Astrocyte of the spinal cord (primary cell): ENCODE measurements at places on chromosomes 12 and 14.
A peak's percentile ranks its signal among the peaks of the same experiment; 100 is the strongest.

DNA sequence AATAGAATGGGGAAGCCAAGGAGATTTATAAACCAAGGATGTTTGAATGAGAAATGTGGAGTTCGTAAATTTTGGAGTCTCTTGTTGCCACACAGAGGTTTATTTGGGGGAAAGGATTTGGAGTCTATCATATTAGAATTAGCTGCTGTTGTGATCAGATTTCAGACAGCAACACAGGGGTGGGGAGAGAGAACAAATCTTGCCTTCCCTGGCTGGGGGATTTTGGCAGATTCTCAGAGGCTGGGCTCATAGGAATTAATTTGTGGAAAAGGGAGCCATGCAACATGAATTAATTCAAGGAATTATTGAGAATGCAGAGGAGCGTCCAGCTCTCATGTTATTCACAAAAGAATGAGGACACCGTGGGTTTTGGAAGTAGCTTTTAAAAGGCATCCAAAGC lies 73.9 kb upstream of the PRMT8 start:
- no peak for DNase-seq

GRCh38 chr12:20657496-20657895 lies 37.6 kb upstream of the SLCO1C1 start:
- DNase-seq, result no peak

DNA sequence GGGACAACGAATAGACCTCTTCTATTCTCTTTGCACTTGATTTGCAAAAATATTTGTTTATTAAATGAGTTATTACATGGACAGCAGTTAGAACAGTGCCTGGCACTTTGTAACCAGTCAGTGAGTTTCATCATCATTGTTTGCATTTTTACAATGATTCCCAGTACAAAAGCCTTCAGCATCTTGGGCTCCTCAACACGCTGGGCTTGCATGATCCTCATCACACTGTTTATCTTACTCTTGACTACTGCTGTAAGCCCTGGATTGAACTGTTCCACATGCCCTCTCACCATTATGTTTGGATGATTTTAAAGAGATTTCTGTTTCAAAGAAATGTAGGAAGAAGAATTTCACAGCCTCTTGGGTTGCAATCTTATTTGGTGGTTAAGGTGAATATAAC lies 204.3 kb downstream of the PELI2 start:
- DNase-seq, result no peak

DNA sequence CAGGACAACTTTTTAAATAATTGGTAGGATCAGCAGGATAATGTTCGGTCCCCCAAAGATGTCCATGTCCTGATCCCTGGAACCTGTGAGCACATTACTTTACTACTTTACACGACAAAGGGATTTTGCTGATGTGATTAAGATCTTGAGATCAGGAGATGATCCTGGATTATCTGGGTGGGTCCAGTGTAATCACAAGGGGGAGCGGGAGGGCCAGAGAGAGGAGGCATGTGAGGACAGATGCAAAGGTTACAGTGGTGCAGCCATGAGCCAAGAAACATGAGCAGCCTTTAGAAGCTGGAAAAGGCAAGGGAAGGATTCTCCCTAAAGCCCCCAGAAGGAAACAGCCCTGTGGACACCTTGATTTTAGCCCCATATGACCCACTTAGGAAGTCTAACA lies 33.1 kb downstream of the KCNK10 start:
- no peak for DNase-seq

GRCh38 chr14:67940486-67941455 lies 121.2 kb downstream of the RAD51B start:
- DNase-seq, result peak; percentile 88

- no peak for DNase-seq
Measured at GRCh38 chr12:91773749-91774429, 371.8 kb downstream of the BTG1 start.
